Smooth muscle cell of the pulmonary artery (primary cell): ENCODE measurements at places on chromosomes 1 and 21. TPM values are rescaled to one million over a fixed set of nuclear protein-coding genes. Genes with fewer than 3 reads are reported as not detected.

Gene FRRS1
- 10.0 and 32.4 TPM in 2 replicates for total RNA-seq

Gene IRF2BP2
- total RNA-seq = 106 and 128 TPM in 2 replicates

Gene LRRC38
- total RNA-seq = 0.07 TPM in 1 of 2 replicates, not detected in the other

Gene CELSR2
- total RNA-seq = 4.8 and 6.3 TPM in 2 replicates

Gene LRRC39
- 0.56 and 0.59 TPM in 2 replicates for total RNA-seq

Gene ASH1L
- 34.7 and 44.3 TPM in 2 replicates for total RNA-seq

Gene SLC30A1
- total RNA-seq = 30.0 and 48.7 TPM in 2 replicates

Gene LIN9
- total RNA-seq = 1.9 and 2.6 TPM in 2 replicates

Gene DIRAS3
- total RNA-seq = 3.3 and 8.8 TPM in 2 replicates

Gene PAPPA2
- total RNA-seq = 16.5 and 18.9 TPM in 2 replicates

Gene IGSF3
- 0.26 and 1.6 TPM in 2 replicates for total RNA-seq

Gene ADCY10
- under 0.01 and 0.03 TPM in 2 replicates for total RNA-seq

Gene ARMH1
- total RNA-seq = 0.91 and 1.3 TPM in 2 replicates

Gene GLUL
- total RNA-seq = 182 and 223 TPM in 2 replicates

Gene CYP4Z1
- total RNA-seq = not detected in 2 replicates

Gene RAB7B
- 2.4 and 6.5 TPM in 2 replicates for total RNA-seq

Gene AGBL4
- total RNA-seq = not detected in 2 replicates

Gene BACE2
- total RNA-seq = 120 and 146 TPM in 2 replicates

Gene ATP1A4
- not detected in 2 replicates for total RNA-seq

Gene SERTAD4
- total RNA-seq = 13.6 and 22.2 TPM in 2 replicates
